ENCODE measurements at places on chromosomes 7 and 10.

GRCh38 chr7:82388138-82388537 lies 55.4 kb downstream of the CACNA2D1 start:
- DNase-seq = no peak

- DNase-seq = no peak
Observed at GRCh38 chr7:97226541-97226940, 109.0 kb downstream of the SDHAF3 start.

DNA sequence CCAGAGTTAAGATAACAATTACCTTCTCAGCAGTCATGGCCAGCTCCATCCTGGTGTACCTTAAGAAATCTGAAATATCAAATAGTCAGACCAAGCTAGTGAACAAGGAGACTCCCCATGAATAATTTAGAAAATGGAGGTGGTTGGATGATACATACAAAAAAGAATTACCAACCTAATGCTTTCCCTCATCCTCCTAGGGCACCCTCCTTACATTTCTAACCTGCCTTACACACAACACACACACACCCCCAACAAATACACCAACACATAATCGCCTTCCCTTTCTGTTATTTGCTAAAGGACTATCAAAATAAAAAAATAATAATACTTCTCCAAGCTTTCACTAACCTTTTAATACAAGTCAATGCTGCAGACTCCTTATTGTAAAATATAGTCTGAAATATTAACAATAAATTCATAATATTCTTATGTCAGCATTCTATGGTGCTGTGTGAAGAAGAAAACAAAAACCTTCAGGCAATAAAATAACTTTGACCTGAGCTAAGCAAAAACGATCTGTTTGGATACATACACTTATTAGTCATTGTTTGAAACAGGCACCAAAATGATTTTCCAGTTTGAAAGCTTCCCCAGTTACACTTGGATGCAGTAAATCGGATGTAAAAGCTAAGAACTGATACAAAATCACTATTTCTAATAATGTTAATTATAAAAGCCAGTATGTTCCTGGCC lies 3.4 kb downstream of the TWIST1 start:
- peak; percentile 29 for DNase-seq

GRCh38 chr7:7439564-7439963 lies 96.1 kb downstream of the COL28A1 start:
- DNase-seq = no peak

DNA sequence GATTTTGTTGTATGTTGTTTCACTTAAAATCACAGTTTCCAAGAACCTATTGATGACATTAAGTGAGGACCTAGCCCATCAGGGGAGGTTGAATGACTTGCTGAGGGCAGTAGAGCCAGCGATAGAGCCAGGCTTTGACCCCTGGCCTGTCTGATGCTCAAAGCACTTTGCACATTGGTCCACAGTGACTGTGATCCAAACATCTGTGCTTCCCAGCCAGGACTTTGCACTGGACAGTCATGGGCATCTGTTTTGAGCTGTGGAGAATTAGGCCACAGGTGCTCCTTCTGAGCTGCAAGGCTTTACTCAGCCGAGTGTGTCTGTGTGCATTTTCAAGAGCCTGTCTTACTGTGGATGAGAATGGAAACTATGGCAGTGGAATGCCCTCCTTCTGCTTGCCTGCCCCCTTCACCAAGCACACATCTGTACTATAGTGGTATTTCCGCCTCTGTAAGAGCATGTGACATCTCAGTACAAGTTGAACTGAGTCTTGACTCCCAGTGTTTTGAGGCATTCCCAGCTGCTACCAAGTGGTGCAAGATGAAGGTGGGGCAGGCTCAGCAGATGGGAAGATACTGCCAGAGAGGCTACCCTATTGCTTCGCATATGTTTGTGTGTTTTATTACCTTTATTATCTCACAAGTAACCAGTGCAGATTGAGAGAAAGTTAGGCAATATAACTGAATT lies 72.7 kb upstream of the AOAH start:
- DNase-seq = peak; percentile 33

- DNase-seq = peak; percentile 92
Observed at GRCh38 chr10:21495752-21496342, 29.6 kb downstream of the SKIDA1 start.

- DNase-seq = no peak
Observed at GRCh38 chr7:80896906-80897598, 21.8 kb downstream of the SEMA3C start.

DNA sequence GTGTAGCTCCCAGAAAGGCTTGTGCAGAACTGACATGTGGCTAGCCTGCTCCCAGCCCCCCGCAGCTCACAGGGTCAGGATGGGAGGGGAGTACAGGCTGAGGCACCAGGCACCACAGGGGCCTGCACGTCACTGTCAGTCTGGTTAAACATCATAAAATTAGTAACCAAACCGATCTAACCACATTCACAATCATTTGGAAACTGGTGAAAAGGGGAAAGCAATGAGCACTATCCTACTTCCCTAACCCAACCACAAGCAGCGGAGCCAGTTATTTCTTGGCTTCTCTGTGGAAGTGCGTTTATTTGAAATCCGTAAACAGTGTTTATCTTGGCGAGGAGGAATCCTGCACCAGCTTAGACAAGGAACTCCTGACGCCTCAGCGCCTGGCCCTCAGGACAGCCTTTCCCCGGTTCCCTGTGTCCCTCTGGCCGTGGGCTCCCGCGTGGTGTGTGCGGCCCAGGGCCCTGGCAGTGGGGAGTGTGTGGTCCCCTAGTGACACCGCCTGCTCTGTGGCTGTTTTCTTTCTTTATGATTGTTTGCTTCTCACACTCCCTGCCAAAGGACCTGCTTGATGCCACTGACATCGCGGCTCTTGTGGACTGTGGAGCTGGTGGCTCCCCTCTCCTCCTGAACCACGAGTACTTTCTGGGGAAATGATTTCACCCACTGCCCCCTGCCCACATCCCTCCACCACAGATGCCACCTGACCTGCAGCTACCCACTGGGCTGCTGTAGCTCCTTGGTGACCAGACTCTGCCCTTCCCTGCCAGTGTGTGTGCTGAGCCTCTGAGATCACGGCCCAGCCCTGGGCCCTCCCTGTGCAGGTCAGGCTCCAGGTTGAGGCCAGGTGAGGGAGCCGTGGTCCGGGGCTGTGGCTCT lies 38.0 kb downstream of the INPP5A start:
- peak; percentile 65 for DNase-seq

DNA sequence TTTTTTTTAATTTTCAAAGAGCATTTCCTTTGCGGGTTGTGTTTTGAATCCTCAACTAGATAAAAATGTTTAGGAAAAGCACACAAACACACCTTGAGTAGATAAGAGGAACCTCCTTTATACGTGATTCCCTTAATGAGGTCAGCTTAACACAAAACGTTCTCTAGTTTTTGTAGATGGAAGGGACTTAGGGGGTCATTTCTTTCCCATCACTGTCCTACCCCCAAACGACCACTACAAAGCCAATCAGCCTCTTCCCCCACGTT lies 1.2 kb downstream of the SUV39H2 start:
- DNase-seq = no peak

GRCh38 chr10:103582331-103583123 lies 89.0 kb downstream of the NEURL1 start:
- DNase-seq = no peak

- DNase-seq = no peak
Observed at GRCh38 chr7:157278791-157279724, 57.7 kb upstream of the DNAJB6 start.

- no peak for DNase-seq
Observed at GRCh38 chr10:62856021-62856420, 39.9 kb upstream of the EGR2 start.

- DNase-seq = no peak
Observed at GRCh38 chr10:117159390-117159789, 21.3 kb upstream of the VAX1 start.

GRCh38 chr10:59148701-59149100 lies 27.7 kb upstream of the PHYHIPL start:
- no peak for DNase-seq

- no peak for DNase-seq
Observed at GRCh38 chr10:59008452-59008851, 168.0 kb upstream of the PHYHIPL start.

- DNase-seq = no peak
Observed at GRCh38 chr7:82961240-82961639, 201.4 kb downstream of the PCLO start.

DNA sequence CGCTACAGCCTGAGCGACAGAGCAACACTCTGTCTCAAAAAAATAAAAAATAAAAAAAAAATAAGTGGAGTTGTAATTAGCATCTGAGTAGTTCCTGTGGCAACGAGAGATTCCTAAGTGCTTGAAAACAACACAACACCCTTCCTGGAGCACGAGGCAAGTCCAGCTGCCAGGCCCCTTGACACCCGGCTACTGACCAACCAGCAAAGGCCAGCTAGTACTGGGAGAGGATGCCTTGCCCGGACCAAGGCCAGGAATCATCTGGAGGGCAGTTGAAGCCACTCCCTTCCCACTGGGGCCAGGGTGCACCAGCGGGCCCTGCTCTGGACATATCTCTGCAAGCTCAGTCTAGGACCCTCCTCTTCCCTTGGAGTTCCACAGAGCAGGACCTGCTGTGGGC lies 536 bp downstream of the C10orf105 start:
- no peak for DNase-seq

- no peak for DNase-seq
Observed at GRCh38 chr7:158820656-158821055, 8.7 kb downstream of the ESYT2 start.

GRCh38 chr10:79054203-79055099 lies 14.3 kb upstream of the ZMIZ1 start:
- no peak for DNase-seq

DNA sequence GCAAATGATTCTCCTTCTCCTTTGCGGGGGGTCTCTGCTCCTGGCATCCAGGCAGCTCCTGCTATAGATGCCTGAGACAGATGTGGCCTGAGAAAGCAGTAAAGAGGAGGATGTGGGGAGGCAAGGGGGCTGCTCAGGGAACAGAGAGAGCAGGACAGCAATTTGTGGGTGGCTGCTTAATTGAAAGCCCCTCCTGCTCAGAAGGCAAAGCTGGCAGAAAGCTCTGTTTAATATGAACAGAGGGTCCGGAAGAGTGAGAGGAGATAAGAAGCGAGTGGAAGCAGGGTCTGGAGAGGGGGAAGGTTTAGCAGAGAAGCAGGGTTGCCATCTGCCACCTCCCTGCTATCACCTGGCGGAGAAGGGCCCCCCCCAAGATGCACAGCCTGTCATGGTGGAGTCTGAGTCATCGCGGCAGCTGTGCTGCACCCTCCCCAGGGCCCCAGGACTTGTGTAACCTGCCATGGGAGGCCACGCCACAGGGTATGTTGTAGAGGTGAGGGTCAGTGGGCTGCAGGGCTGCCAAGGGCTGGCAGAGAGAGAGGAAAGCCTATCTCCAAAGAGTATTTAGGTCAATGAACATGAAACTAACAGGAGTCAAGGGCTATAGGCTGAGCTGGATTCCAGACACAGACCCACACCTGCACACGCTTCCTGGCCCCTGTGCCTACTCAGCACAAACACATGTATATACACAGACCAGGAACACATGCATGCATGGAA lies 1109.8 kb upstream of the AUTS2 start:
- no peak for DNase-seq

DNA sequence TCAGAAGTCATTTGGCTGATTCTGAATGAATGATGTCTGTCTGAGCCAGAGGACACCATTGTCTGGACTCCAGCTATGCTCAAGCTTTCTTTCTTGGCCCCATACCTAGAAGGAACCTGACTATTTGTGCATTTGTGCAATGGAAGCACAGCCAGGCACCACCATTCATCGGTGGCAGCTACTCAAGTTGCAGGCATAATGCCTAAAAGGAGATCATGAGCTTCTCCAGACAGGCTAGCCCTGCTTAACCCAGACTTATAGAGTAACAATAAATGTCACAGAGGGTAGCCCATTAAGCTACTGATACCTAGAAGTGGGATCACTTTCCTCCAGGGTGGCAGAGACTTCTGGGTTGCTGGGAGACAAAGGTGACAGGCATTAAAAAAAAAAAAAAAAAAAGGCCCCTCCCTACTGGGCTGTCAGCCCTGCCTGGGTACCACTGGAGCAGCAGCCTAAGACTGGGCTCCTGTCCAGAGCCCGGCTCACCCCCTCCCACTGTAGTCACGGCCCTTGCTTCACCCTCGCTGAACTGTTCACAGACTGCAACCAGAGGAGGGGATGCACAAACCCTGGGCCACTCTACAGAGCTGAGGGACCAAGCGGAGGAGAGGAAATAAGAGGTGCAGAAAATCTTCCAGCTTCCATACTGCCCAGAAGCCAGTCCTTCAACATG lies 75.4 kb upstream of the ATP6V0A4 start:
- DNase-seq = no peak

GRCh38 chr7:101173752-101174244 lies 6.3 kb downstream of the NAT16 start:
- DNase-seq = peak; percentile 68

GRCh38 chr7:78195281-78195680 lies 396.7 kb downstream of the PHTF2 start:
- DNase-seq = no peak

DNA sequence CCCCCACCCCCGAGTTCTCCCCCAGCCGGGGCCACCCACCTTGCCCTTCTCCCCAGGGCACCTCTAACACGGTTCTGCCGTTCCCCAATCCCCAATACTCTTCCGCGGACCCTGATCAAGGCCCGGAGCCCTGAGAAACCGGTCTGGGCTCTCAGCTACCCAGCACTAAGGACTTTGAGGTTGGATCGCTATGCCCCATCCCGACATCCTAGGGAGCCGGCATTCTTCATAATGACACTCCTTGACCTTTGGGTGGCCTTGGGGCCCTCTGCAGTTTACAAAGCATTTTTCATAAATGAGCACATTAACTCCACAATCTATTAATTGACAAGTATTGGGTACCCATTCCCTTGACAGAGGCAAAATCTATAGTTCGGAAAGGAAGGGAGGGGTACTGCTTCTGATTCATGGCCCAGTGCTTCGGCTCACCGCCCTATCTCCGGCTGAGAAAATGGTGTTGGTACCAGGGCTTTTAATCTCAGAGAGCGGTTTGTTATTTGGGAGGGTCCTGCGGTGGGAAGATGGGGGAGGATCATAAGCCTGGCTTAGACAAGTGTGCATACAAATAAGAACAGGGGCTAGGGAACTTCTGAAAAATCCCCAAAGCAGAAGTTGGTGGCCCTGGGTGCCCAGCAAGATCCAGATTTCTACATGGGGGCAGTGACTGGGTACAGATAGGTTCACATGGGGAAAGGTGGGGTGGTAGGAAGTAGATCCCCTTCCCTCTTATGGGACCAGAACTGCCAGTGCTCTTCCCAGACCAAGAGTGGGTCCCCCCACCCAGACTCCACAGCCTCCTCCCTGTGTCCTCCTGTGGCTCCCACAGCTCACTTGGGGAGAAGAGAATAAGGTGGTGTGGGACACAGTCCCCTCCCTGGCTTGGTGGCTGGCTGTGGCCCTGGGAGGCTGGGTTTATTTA lies 3.2 kb downstream of the IMPDH1 start:
- DNase-seq = no peak

- DNase-seq = no peak
Observed at GRCh38 chr7:151735186-151735850, 141.6 kb downstream of the PRKAG2 start.

Data from MCF 10A (cell line).